ENCODE measurements at places on chromosomes 3 and 15. TPM values are rescaled to one million over a fixed set of nuclear protein-coding genes. Genes with fewer than 3 reads are reported as not detected.

DNA sequence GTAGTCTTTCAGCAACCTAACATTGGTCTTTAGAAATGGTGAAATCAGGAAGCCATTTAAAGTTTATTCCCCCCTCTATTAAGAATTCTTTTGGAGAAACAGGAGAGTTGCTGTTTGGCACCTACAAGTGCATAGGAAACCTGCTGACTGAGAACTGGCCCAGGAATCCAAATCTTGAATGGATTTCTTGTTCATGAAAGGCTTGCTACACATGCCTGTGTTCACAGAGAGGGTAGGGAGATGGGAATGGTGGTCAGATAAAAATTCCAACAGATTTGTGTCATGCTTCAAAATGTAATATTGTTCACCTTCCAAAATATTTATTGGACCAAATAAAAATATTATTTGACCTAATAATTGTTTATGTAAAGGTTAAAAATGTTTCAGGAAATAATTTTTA, 24.2 kb upstream of the ZPLD1 start:
- no peak for DNase-seq

DNA sequence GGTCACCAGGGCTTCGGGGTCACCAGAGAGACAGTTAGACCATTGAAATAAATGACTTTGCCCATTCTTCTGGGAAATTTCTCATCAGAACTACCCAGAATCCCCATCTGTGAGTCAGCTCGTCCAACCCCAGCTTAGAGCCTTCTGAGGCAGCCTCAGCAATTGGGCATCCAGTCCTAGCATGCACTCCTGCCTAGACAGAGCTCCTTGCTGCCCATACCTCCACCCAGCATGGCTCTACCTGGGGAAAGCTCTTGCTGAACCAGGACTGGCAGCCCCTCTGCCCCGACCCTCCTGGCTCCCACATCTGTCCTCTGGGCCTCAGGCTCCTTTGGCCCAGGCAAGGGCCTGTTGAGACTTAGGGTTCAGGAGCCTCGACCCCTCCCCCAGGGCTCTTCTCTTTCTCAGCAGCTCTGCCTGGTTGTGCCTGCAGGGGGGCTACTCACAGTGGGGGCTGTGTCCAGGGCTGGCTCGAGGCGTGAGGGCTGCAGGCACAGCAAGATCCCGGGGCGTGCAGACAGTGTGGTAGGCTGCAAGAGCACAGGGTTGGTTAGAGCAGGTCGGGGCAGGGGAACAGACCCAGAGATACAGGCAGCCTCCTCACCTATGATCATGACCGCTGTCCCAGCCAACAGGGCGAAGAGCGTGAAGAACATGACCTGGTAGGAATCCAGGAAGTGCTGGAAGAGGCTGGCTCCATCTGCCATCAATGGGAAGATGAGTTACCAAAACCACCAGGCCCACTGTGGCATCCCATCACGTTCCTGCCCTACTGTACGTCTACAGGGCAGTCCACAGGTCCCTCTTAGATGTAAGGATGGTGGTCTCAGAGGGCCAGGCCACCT, 101.3 kb downstream of the NUP210 start:
- no peak for DNase-seq

The C3orf20 gene
- not detected for total RNA-seq

DNA sequence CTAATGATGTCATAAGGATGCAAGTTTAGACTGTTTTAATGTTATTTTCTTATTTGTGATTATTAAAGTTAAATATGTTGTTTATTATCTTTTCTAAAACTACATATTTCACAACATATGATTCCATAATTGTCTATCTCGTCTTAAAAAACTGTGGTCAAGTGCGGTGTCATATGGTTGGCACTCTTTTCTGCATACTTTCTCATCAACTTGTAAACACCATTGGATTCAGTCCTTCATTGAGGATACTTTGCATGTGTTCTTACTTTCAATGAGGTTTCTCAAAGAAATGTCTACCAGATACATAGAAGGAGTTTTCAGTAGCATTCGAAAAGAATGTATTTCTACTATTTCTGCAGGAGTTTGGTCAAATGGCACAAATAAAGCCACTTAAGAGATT, 22.0 kb upstream of the ALPK3 start:
- no peak for DNase-seq

The NLGN1 gene
- total RNA-seq, result 2.2 TPM

DNA sequence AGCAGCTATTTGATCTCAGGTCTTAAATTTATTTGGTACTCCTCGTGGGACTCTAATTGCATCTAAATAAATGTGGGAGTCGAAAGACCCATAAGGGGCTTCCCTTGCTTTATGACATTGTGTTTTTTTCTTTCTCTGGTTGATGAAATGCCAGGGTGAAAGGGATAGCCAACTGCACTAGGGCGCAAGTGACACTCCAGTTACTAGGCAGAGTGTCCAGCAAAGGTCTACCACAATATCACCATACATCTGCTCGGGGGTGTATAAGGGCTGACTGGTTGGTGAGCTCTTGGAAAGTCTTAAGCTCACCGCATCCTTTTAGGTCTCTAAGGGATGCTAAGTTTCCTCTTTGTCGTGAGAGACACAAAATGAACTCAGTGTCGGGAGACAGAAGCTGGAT, 54.0 kb downstream of the PGBD4 start:
- DNase-seq, result no peak

- DNase-seq, result peak; percentile 13
These were observed 61.6 kb downstream of the OTOL1 start for GRCh38 chr3:161558236-161558635.

The FES gene
- 29.2 TPM for total RNA-seq

The DUOX1 gene
- total RNA-seq, result 1.9 TPM

DNA sequence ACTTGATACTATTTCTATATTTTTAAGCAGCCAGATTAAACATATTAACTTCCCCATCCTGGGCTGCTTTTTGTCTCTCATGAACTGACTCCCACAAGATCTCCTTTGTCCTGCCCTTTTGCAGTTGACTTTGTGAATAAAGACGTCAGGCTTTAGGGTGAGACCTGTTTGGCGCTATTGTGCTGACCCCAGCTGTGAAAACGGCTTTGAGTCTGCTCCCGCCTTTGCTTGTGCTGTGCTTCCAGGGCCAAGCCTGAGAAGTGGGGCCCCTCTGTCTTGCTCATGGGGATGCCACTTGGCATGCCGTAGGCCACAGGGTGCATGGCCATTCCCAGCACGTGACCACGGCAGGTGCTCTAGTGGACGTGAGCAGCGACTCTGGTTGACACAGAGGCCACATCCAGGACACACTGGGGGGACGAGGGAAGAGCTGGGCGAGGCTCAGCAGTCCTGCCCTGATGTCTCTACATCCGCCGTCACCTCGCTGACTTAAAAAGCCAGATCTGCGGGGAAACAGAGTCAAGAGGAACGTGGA, 268.9 kb upstream of the LYSMD4 start:
- DNase-seq, result no peak

DNA sequence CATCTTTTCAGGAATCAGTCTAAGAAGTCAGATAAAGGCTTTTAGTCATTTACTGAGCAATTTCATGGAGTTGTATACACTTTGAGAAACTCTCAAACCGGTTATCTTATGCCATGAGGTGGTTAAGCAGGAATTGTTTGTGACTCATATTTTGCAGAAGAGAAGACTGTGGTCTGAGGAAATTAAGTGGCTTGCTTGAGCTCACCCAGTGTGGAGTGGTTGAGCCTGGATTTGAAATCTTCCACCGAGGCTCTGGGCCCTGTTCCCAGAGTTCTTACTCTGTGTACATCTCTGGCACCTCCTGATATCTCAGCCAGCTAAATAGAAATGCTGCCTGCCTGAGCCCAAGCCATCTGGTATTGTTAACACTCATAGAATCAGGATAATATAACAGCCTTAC, 37.8 kb upstream of the BCL6 start:
- peak; percentile 29 for DNase-seq

DNA sequence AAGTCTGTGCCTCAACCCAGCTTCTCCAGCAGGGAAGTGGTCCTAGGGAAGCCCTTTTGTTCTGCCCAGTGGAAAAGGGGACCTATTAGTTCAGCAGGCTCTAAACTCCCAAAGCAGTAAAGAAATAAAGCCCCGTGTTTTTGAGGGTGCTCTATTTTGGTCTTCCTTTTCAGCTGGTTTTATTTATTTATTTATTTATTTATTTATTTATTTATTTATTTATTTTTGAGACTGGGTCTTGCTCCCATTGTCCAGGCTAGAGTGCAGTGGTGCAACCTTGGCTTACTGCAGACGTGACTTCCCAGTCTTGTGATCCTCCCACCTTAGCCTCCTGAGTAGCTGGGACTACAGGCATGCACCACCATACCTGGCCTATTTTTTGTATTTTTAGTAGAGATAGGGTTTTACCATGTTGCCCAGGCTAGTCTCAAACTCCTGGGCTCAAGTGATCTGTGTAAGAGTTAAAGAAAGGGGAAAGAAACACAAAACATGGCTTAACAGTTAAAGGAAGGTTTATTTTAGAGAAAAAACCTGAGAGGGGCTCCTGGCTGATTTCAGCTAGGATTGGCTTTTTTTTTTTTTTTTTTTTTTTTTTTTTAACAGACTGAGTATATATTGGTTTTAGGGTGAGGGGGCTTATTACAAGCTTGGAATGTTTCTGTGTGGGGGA, 154.6 kb downstream of the CLSTN2 start:
- DNase-seq, result no peak

- DNase-seq, result no peak
These were observed 199.4 kb upstream of the MRPL3 start for GRCh38 chr3:131702146-131702545.

Data from left cardiac atrium (tissue), 4 donors.